ENCODE measurements at places on chromosomes 5 and 9. TPM values are rescaled to one million over a fixed set of nuclear protein-coding genes. Genes with fewer than 3 reads are reported as not detected.
A peak's percentile ranks its signal among the peaks of the same experiment; 100 is the strongest.

DNA sequence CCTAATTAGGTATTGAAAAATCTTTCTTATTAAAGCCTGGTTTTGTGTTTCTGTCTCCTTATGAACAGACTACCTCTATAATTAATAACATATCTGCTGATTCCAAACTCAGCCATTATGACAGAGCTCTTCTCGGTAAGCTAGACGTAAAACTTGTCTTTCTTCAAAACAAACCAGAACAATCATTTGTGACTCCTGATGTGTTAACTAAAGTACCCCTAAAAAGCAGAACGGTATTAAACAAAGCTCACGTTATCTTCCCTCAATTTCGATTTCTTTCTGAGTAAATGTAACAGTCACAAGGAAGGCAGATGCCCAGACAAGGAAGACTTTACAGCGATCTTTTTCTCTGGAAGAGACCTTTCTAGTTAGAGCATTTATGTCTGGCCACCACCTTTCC, 1.8 kb downstream of the SEMA5A start:
- no peaks in the 10 kb centered on the region for H3K36me3 ChIP-seq
- H3K4me1 ChIP-seq = no peaks in the 10 kb centered on the region
- no peak for DNase-seq
- H3K27me3 ChIP-seq = no peaks in the 10 kb centered on the region
- H3K4me3 ChIP-seq = peak overlapping the region; percentile 74

GRCh38 chr5:53219174-53219573, 109.6 kb upstream of the MOCS2 start:
- H3K36me3 ChIP-seq = no peaks in the 10 kb centered on the region
- no peak for DNase-seq
- H3K4me1 ChIP-seq = no peaks in the 10 kb centered on the region
- H3K27ac ChIP-seq = no peak overlapping the region
- H3K4me3 ChIP-seq = no peak overlapping the region

Gene TMC1
- total RNA-seq = 3.0 TPM

Gene FBXO4
- 14.4 TPM for total RNA-seq

Measured in prostate gland (tissue), 2 donors.